ENCODE measurements at places on chromosomes 12 and 14. TPM values are rescaled to one million over a fixed set of nuclear protein-coding genes. Genes with fewer than 3 reads are reported as not detected.

- no peak for DNase-seq
These were observed 20.6 kb upstream of the RPLP0 start for GRCh38 chr12:120221576-120221900.

DNA sequence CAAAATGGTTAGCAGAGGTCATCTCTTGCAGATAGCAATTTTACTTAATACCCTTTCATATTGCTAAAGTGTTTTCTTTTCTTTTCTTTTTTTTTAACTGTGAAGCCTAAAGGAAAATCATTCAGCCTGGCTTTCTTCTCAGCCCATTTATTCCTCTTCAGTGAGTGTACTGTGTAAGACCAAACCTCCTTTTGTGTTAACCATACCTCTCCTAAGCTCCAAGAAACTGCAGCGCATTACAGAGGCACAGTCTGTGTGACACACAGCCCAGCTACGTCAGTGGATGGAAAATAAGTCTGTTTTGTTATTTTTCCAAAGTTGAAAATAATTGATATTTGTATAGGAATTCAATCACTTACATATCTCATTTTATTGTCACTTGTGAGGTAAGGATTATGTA is 21.7 kb downstream of the DCAF5 start:
- DNase-seq, result no peak

DNA sequence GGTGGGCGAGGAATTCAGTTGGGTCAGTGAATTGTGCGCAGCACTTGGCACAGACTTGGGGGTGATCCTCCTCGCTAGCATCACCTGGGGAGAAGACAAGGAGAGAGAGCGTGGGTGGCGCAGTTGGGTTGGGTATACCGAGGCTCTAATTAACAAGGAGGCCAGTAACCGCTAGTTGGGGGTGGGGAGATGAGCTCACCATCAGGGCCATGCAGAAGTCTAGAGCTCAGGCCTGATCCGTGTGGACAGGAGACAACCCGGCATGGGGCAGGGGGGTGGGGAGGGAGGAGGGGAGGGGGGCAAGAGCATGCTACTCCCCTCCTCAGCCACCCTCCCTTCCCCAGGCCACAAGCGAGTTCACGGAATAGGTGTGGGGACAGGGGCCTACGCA is 580 bp downstream of the SALL2 start:
- DNase-seq, result no peak

- no peak for DNase-seq
These were observed 47.0 kb upstream of the PLBD1 start for GRCh38 chr12:14614704-14615121.

Gene IL23A
- total RNA-seq, result 26.4 TPM

DNA sequence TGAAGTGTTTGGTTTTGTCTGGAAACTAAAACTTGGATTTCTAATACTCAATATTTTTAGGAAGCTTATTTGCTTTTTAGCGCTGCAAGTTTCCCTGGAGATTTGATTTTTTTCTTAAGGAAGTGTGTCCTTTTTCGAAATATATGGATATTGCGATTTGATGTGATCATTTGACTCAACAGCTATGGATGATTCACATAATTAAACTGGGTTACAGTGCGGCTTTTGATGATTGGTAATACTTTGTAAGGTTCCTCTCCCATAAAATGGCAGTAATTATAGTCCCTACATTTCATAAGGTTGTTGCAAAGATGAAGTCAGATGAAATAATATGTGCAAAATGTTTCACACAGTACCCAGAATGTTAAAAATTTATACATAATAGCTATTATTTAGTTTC is 13.1 kb downstream of the LDHB start:
- no peak for DNase-seq

DNA sequence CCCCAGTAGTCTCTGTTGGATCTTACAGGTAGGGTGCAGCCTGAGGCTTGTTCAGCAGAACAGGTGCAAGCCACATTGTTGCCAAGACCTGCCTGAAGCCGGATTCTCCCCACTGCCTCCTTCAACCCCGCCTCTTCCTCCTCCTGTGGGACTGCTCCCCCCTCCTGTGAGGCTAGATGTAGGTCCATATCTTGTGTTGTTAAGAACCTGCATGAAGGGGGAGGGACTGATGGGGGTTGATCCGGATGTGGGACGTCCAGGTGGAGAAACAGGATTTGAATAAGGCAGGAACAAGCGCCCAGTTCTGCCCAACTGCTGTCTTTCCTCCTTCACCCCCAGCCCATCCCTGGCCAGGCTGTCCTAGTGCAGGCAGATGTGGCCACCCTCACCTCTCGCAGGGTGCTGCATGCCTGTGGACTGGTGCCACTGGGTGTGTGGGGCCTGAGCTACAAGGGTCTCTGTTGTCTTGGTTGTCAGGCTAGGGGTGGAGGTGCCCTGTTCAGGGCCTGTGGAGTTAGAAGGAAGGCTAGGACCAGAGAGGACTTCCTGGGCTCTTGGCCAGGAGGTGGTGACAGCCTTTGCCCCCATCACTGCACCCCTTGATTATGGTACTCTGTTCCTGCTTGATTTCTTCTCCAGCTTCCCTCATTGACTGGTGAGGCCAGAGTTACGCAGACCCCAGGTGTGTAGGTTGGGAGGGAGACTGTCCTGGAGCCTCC is 1.4 kb downstream of the NR4A1 start:
- no peak for DNase-seq

GRCh38 chr12:80565271-80565670 is 121.2 kb downstream of the PTPRQ start:
- no peak for DNase-seq

- no peak for DNase-seq
These were observed 488.9 kb downstream of the MDGA2 start for GRCh38 chr14:47186486-47186885.

Gene GPRC5D
- not detected for total RNA-seq

DNA sequence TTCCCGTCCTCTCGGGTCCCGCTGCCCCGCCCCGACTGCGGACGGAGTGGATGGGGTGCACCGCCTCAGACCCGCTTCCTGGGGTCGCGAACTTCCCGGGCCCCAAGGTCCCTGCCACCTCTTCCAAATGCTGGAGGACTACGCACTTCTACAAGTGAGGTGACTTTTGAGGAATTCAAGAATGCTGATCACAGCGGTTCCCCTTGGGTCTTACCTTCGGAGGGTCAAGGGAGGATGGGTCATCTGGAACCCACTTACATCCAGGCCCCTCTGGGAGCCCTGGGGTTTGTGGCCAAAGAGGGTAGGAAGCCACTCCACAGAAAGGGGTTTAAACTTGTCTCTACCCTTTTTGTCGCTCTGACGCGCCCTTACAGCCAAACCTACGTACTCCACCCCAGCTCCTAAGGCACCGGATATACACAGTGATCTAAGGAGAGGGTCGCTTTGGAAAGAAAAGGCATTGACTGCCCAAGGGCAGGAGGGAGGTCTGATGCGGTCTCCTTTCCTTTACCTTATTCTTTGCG is 532 bp upstream of the PRKD1 start:
- no peak for DNase-seq

Gene MIPOL1
- 0.16 TPM for total RNA-seq

DNA sequence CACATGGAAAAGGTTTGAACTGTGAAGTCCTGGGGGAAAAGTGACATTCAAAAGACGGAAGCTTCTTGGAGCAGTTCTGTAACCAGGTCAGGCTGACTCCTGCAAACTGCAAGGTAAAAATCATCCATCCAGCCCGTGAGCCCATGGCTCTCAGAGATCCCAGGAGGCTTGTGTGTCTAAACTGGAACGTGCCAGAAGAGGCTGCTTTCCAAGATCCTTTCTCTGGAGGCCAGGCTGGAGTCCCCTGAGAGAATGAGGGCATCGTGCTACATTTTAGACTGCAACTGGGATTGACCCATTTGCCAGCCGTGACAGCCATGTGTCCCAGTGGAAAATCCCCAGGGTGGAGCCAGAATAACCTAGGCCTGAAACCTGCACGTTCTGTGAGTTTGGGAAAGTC is 7.8 kb upstream of the WSCD2 start:
- no peak for DNase-seq

GRCh38 chr12:121751034-121751433 is 38.5 kb downstream of the TMEM120B start:
- no peak for DNase-seq

Gene PCED1B
- 57.1 TPM for total RNA-seq

Gene B3GNT4
- total RNA-seq, result 0.19 TPM

DNA sequence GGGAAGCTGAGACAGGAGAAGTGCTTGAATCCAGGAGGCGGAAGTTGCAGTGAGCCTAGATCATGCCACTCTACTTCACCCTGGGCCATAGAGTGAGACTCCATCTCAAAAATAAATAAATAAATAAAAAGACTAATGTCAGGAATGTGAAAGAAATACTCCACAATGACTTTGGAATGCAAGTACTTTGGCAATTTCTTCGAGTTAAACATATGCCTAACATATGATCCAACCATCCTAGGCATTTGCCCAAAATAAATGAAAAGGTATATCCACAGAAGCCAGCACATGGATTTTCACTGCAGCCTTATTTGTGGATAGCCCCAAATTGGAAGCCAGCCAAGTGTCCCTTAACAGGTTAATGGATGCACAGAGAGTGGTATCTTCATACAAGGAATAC is 357.9 kb upstream of the TMEM132C start:
- DNase-seq, result no peak

DNA sequence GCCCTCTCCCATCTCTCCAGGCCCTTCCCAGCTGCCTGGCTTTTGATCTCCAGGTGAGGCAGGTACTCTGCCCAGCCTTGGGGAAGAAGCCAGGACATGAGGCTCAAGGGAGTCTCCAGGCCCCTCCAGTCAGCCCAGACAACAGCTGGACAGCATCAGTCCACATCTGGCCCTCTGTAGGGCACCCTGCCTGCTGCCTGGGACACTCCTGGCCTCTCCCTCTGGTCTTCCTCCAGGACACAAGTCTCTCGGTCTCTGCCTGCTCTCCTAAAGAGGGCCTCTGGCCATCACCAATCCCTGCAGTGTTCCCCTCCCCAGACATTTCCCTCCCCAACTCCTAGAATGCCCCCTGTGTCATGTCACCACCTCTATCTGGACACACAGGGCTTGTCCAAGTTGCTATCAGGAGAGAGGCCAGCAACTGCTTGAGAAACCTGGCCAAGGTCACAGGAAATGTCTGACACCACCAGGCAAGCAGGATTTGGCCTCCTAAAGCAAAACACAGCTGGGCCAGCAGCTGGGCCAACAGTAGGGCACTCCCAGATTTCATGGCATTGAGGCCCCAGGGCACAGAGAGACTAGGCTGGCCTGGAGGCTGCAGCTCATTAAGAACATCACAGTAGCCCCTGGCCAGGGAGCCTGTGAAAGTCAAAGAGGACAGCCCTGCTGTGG is 29.0 kb downstream of the LTBP2 start:
- no peak for DNase-seq

- no peak for DNase-seq
These were observed 819.5 kb downstream of the SLC16A7 start for GRCh38 chr12:60415351-60415750.

DNA sequence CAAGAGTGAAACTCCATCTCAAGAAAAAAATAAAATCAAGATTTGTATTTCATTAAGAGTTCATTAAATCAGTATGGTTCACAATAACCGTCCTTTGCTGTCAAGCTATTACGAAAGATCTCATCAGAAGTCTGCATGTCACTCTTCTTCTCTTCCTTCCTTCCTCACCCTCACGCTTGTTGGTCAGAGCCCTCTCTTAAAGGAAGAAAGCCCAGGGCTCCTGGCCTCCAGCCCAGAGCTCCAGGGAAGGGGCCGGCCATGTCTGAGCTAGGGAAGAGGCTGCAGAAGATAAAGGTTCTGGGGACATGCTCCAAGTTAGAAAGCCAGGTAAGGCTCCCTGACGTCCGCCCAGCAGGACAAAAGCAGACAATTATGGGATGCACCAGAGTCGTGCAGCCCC is 43.1 kb upstream of the DLK1 start:
- DNase-seq, result no peak

Gene DIO2
- total RNA-seq, result not detected

DNA sequence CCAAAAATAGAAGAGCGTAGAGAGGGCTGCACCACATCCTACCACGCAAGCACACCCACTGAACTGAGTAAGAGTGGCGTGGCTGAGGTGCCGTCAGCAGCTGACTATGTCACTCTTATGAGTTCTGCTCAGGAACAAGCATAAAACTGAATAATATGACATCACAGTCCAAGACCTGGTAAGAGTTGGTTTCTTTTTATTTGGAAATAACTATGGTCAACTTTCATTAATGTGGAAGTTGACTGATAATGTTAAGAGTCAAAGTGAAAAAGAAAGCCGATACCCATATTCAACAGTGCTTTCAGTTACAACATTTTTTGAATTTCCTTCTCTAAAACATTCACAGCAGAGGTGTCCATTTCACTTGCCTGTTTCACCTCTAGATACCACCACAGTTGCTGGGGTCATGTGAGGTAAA is 44.6 kb downstream of the GNS start:
- no peak for DNase-seq

DNA sequence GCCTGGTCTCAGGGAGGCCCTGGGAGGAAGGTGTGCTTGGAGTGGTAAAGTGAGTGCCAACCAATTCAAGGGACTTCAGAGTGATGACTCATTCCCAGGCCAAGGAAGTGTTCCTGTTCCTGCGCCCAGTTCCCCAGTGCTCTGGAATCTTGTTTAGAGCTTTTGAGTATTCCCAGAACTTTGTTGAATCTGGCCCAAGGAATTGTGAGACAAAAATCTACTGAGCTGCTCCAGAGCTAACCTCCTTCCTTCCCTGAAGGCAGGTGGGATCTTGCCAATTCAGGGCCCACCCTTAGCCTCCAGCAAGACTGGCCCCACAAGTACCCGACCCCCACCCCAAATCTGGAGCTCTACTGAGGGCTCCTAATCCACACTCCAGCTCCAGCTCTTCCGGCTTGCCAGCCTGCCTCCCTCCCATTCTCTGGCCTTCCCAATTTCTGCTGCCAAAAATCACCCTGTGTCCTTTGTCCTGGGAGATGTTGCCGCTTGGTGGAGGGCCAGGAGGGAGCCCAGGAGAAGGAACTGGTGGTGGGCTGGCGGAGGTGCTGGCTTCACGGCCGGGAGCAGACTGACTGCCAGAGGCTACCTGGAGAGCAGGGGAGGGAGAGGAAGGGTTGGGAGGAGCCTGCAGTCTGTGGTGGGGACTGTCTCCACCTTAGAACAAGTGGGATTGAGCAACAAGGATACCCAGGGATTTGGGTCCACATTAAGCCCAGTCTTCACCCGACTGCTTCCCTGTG is 2.0 kb upstream of the ATN1 start:
- DNase-seq, result no peak

Gene KRT73
- 0.23 TPM for total RNA-seq

- no peak for DNase-seq
These were observed 85.7 kb downstream of the BTG1 start for GRCh38 chr12:92059960-92060359.

Gene DBX2
- not detected for total RNA-seq

DNA sequence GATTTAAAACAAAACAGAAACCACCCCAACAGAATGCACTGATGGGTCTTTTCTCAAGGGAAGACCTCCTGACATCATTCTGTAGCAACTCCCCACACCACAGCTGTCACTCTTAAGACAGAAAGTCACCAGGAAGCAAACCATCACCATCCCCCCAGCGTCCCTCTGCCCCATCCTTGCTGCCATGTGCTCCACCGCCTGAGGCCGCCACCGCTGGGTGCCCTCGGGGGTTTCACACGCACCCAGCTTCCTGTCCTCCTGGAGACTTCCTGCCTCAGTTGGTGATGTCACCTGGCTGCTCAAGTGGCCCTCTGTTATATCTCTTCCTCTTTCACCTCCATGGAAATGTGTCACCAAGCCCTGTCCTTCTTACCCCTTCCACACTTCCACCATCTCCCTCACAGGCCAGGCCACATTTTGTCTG is 71.4 kb upstream of the GPR68 start:
- peak; percentile 69 for DNase-seq

Data from activated T-cell treated with anti-CD3 and anti-CD28 coated beads, Interleukin-2, amount 50 U/mL, for 4 hours (primary cell).